ENCODE measurements at places on chromosomes 1 and 21.

DNA sequence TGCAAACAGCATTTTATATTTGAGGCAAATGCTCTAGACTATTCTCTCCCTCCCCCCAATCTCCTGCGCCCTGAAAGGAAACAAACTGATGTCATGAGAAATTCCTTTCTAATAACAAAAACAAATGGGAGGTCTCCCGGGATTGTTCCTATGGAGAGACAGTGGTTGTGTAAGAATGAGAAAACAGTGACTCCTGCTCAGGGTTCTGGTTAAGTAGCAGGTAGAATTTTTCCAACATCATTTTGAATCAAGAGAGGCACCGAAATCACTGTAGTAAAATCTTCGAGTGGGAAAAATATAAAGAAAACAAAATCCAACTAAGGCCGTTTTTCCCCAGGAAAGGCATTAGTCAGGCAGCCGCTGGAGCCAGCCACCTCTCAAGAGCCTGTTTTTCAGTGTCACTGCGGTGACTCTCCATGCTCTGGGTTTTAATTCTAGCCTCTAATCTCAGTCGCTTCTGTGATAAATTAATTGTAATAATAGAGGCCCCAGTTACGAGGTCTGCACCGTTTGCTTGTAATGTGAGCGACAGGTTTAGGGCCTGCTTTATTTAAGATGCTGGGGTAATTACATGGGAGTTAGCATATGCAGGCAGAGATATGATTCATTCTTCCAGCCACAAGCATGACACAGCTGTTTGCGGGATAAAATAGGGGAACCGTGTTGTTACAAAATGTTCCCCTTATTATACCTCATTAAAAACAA is 80.3 kb downstream of the RNF220 start:
- DNase-seq, result no peak

- no peak for DNase-seq
Observed at GRCh38 chr1:3004285-3005205, 16.7 kb upstream of the ACTRT2 start.

GRCh38 chr1:2374252-2375155 is 16.9 kb downstream of the MORN1 start:
- no peak for DNase-seq

- DNase-seq, result no peak
Observed at GRCh38 chr1:155184835-155185782, 11.5 kb downstream of the TRIM46 start.

- no peak for DNase-seq
Observed at GRCh38 chr1:74333244-74333643, 98.1 kb downstream of the TNNI3K start.
